ENCODE measurements at places on chromosomes 2 and 18.

- DNase-seq = no peak
These were observed 475.7 kb upstream of the PKDCC start for GRCh38 chr2:41572154-41572553.

GRCh38 chr2:120600335-120600734, 135.3 kb upstream of the GLI2 start:
- no peak for DNase-seq

DNA sequence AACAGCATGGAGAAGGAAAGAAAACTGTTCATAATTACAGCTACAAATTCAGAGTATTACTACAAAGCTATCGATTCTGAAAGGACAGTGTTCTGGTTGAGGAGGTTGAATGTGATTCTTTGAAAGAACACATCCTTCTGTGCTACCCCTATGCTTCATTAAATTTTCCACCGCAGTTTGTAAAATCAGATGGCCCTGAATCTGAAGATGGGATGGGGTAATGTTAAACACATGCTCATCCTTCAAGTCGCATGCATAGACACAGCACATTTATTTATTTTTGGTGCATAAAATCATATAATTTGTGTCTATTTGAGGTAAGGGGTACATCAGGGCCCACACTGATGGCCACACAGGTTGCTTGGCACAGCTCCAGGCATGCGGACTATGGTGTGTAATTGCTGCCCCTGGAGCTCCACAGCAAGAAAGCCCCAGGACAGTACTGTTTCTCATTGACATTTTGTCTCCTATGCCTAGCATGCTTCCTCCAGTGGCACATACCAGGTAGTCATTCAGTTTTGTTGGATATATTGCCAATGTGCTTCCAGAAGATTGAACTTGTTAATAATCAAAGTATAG, 238.8 kb upstream of the TANK start:
- DNase-seq = no peak

GRCh38 chr18:31828613-31829012, 67.9 kb upstream of the SLC25A52 start:
- no peak for DNase-seq

DNA sequence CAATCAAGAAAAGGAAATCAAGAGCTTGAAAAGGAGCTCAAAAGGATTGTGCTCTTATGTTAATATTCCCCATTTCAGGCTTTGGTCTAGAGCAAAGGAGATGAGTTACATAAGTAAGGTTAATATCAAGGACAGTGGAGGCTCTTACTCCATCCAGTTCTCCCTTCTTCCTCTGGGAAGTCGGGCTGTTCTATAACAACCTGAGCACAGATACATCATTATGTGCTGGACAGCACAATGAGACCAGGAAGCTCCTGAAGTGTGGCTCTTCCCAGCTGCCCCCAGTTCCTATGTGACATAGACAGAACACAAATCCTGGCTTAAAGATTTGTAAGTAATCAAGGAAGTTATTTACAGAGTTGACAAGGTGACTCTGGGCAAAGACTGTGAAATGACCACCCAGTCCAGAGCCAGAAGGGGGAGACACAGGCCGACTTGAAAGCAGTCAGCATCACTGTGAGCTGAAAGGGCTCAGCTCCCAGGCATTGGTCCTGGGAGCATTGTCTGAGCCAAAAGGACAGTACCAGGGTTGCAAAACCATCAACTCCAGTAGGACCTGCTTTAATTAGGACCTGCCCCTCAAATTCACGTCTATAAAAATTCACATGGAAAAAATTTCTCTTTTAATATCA, 917.6 kb upstream of the ACVR2A start:
- DNase-seq = no peak

DNA sequence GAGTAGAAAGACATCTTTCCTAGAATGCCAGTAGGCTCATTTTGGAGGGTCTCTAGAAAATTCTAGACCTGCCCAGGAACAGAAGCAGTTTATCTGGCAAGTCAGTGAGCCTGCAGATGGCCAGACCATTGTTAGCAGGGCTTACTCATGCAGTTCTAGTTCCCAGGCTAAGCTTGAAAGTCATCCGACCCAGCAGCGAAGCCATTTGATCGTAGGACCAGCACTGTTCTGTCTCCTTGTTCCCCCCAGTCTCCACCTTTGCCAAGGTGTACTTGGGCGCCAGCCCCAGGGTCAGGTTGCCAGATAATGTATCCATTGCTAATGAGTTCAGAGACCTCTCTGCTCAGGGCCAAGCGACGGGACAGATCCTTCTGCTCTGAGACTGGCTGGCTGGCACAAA, 70.1 kb downstream of the EPAS1 start:
- DNase-seq = no peak

DNA sequence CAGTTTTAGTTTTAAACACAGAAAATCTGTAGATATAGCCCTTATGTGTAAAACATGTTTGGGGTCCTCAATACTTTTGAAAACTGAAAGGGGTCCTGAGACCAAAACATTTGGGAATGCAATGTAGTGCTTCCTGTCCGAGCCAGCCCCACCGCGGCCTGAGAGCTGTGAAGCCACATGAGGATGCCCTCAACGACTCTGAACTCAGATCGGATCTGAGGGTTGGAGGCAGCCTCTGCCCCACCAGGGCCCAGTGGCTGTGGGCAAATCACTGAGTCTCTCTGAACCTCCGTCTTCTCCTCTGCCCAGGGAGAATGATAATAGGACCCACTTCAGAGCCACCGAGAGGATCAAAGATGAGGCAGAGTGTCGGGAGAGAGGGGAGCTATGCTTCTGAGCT, 33.4 kb upstream of the HPCAL1 start:
- no peak for DNase-seq

DNA sequence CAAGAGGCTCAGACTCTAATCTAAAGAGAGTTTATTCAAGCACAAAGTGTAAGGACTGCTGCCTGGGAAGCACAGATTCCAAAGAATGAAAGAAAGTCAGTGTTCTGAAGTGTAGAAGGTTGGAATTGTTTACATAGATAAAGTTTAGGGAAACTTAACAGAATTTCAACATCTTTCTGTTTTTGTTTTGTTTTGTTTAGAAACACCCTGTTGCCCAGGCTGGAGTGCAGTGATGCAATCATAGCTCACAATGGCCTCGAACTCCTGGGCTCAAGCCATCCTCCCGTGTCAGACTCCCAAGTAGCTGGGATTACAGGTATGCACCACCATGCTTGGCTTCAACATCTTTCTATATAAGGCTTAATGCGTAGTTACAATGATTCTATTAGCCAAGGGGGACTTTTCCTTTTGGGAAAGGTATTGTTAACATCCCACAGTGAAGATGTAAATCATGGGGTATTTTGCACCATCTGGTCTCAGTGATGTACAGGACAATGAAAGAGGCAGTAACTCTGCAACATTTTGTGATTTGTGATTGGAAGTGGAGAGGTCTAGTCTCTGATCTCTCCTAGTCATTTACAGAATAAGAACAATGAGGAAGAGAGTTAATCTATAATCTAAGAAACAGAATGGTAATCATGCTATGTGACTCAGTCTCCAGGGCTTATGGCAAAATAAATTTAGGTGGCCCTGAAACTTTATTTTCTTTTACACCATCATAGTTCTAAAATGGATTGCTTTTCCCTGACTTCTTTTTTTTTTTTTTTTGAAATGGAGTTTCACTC, 45.6 kb upstream of the MSH6 start:
- DNase-seq = no peak

- no peak for DNase-seq
These were observed 333.3 kb downstream of the PLCL1 start for GRCh38 chr2:198137733-198138132.

DNA sequence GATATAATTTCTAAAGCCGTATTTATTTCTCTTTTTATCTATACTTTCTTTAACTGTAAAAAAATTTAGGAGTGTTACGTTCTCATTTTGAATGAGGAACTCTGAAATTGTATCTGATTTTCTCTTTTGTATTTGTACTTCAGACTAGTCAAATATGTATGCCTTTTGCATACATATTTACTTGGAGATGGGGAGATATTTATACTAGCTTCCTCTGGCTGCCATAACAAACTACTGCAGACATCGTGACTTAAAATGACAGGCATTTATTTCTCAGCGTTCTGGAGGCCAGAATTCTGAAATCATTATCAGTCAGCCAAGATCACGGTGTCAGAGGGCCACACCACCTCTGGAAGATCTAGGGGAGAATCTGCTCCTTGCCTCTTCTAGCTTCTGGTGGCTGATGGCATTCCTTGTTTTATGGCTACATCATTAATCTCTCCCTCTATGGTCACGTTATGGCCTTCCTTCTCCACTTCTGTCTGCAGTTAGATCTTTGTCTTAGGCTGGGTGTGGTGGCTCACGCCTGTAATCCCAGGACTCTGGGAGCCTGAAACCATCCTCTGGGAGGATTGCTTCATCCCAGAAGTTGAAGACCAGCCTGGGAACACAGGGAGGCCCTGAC, 8.2 kb downstream of the LCLAT1 start:
- DNase-seq = no peak

All from stimulated activated naive B cell treated with anti-CD40 and anti-IgM and Interleukin-4, amounts not matched to agents 10 μg/mL and 1 μg/mL and 100 μg/mL, for 72 hours (primary cell).